ENCODE measurements at places on chromosomes 7 and 10. TPM values are rescaled to one million over a fixed set of nuclear protein-coding genes. Genes with fewer than 3 reads are reported as not detected.

Gene CALCR
- total RNA-seq, result not detected

Gene SAP25
- total RNA-seq, result 2.8 TPM

Gene PKD2L1
- total RNA-seq, result not detected

Gene FLNC
- total RNA-seq, result 856 TPM

Gene AKR1C8
- not detected for total RNA-seq

Gene HECW1
- 0.24 TPM for total RNA-seq

Gene WEE2
- not detected for total RNA-seq

Gene ZP3
- 21.5 TPM for total RNA-seq

Gene NUPR2
- not detected for total RNA-seq

Gene ADCYAP1R1
- 4.3 TPM for total RNA-seq

Gene PGAM1
- 153 TPM for total RNA-seq

Gene GATA3
- 0.97 TPM for total RNA-seq

Gene PDGFA
- 63.1 TPM for total RNA-seq

Gene OPN1SW
- not detected for total RNA-seq

Gene GNAT3
- not detected for total RNA-seq

Gene NUTM2E
- total RNA-seq, result 0.46 TPM

Gene CFAP58
- 0.46 TPM for total RNA-seq

Gene CCDC3
- 108 TPM for total RNA-seq

Gene SRRM3
- total RNA-seq, result 5.2 TPM

Gene AKR1D1
- not detected for total RNA-seq

Gene BTBD16
- 0.14 TPM for total RNA-seq

Gene ANXA8
- total RNA-seq, result not detected

Gene SEMA3E
- 2.2 TPM for total RNA-seq

Gene LLCFC1
- not detected for total RNA-seq

Gene ATG9B
- not detected for total RNA-seq

Gene RBP3
- total RNA-seq, result not detected

Gene PCLO
- total RNA-seq, result 1.2 TPM

Gene HOXA2
- total RNA-seq, result 2.0 TPM

Gene HMX3
- total RNA-seq, result not detected

Gene RBM20
- 3.0 TPM for total RNA-seq

Measured in posterior vena cava (tissue), 2 donors.